ENCODE measurements at places on chromosomes 5 and 9.

- no peak for DNase-seq
These were observed 22.1 kb downstream of the CEP72 start for GRCh38 chr5:634191-634590.

- no peak for DNase-seq
These were observed 80.2 kb downstream of the DOCK2 start for GRCh38 chr5:169717288-169717687.

GRCh38 chr9:14198841-14199455 lies 115.0 kb downstream of the NFIB start:
- DNase-seq, result no peak

- no peak for DNase-seq
These were observed 55.1 kb downstream of the SUSD1 start for GRCh38 chr9:112120030-112120341.

DNA sequence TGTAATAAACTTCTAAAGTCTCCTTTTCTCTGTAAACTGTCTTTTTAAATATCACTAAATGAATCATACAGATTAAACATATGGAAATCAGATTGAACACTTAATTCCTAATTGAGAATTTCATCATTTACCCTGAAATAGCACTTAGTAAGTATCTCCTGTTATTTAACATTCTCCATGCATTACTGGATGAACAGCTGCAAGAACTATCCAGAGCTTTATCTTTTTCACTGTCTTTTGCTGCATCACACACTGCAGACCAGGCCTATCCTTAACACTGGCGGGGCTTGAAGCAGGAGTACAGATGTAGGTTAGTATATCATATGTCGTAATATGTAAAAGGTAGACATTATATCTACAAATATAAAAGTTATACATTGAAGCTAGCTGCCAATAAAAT lies 108.7 kb upstream of the EFNA5 start:
- DNase-seq, result no peak

DNA sequence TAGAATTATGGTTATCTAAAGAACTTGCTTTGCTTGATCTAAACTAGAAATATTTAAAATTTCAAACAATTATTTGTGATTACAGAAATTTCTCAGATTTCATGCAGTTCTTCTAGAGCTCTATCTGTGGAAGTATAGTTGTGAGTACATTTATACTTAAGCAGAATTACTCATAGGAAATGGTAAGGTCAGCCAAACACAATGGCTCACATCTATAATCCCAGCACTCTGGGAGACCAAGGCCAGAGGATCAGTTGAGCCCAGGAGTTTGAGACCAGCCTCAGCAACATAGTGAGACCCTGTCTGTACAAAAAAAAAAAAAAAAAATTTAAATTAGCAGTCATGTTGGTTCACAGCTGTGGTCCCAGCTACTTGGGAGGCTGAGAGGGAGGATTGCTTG lies 71.0 kb downstream of the INVS start:
- no peak for DNase-seq
